IMR-90 (cell line): ENCODE measurements at places on chromosomes 1 and 21.
A peak's percentile ranks its signal among the peaks of the same experiment; 100 is the strongest.

- no peak overlapping the region for H3K27ac ChIP-seq
- H3K27me3 ChIP-seq, result no peaks in the 10 kb centered on the region
- no peaks in the 10 kb centered on the region for H3K36me3 ChIP-seq
- no peak overlapping the region for H3K4me3 ChIP-seq
- H3K4me1 ChIP-seq, result no peaks in the 10 kb centered on the region
These were observed 25.0 kb downstream of the LHX8 start for GRCh38 chr1:75159154-75159553.

DNA sequence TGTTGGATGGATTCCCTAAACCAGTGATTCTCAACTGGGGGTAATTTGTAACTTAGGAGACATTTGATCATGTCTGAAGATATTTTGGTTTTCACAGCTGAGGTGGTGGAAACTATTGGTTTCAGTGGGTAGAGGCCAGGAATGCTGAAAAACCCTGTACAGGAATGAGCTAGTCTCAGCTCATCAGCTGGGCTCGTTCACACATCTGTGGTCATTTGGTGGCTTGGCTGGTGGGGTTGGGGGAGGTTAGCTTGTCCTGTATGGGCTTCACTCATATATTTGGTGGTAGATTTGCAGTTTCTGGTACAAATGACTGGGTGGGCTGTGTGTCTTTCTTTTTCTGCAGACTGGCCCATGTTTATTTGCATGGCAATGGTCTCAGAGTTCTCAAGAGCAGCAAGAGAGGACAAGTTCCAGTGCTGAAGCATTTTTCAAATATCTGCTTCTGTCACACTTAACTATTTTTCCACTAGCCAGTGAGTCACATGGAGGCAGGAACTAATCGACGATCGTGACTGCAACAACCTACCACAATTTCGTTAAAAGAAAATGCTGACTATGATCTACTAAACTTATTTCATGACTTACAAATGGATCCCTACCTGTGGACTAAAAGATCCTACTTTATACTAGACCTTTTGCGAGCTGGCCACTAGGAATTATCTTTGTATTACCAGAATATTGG lies 321.7 kb upstream of the PLXNA2 start:
- H3K27me3 ChIP-seq, result no peaks in the 10 kb centered on the region
- no peaks in the 10 kb centered on the region for H3K4me1 ChIP-seq
- no peak overlapping the region for H3K4me3 ChIP-seq

GRCh38 chr1:236395230-236395946 lies 1.3 kb downstream of the EDARADD start:
- H3K27me3 ChIP-seq, result peaks cover 18% of the 10 kb centered on the region
- peak overlapping the region; percentile 29 for H3K4me3 ChIP-seq
- H3K27ac ChIP-seq, result no peak overlapping the region
- no peaks in the 10 kb centered on the region for H3K36me3 ChIP-seq

- no peaks in the 10 kb centered on the region for H3K4me1 ChIP-seq
These were observed 22.9 kb upstream of the NDC1 start for GRCh38 chr1:53860967-53861411.

DNA sequence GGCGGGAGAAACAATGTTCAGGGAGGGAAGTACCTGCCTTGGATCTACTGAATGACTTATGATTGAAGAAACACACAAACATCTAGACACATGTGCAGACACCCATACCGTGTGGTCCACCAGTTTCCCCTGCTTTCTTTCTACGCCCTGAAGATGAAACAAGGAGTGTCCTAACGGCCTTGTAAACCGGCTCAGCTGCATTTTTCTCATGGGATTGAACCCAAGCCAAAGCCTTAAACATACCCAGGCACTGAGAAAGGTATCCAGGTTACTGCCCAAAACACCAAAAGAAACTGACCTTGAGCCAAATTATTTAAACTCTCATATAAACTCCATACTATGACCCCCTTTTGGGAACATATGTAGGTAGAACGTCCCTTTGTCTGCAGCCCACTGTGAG lies 630.0 kb upstream of the RGS18 start:
- no peaks in the 10 kb centered on the region for H3K4me1 ChIP-seq
- no peak overlapping the region for H3K4me3 ChIP-seq
- H3K27ac ChIP-seq, result no peak overlapping the region
- H3K36me3 ChIP-seq, result no peaks in the 10 kb centered on the region
- no peaks in the 10 kb centered on the region for H3K27me3 ChIP-seq

DNA sequence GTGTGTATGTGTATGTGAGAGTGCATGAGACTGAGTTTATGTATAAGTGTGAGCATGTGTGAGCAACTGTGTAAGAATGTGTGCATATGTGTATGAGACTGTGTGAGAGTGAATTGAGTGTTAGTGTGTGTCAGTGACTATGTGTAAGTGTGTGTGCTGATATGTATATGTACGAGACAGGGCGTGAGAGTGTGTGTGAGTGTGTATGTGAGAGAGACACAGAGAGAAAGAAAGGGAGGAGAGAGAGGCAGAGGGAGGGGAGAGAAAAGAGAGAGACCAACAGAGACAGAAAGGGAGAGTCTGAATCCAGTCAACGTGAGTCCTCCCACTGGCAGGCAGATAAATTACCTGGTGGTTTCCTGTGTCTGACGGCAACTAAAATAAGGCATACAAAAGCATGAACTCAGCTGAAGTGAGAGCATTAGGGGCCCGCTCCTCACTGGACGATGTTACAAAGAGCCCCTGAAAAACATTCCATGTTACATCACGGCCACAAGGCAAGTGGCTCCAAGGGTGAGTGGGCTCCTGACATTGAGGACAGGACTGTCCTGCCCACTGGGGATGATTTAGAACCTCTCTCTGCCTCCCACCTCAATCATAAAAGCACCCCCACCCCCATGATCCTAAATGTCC lies 66.6 kb upstream of the TIAM1 start:
- no peaks in the 10 kb centered on the region for H3K4me1 ChIP-seq
- H3K27ac ChIP-seq, result no peak overlapping the region
- no peaks in the 10 kb centered on the region for H3K36me3 ChIP-seq
- DNase-seq, result no peak

- no peak overlapping the region for H3K4me3 ChIP-seq
- H3K4me1 ChIP-seq, result no peaks in the 10 kb centered on the region
- H3K27me3 ChIP-seq, result no peaks in the 10 kb centered on the region
These were observed 69.6 kb upstream of the CCDC190 start for GRCh38 chr1:162930532-162930931.

DNA sequence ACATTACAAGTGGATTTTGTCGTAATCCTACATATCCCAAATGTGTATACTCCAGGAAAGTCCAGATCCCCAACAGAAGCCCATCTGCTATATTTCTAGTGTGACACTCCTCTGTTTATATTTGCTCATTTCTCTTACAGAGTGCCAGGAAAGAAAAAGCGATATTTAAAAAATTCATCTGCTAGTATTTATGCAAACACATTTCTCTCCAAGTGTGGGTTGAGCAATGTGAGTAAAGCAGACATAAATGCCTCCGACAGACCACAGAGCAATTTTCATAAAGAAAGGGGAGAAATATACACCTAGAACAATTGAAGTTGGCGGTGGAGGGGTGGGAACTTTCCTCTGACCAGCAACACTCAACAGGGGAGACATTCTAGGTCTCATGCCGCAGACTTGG lies 22.2 kb upstream of the RAP1A start:
- peaks cover 16% of the 10 kb centered on the region for H3K4me1 ChIP-seq
- H3K27me3 ChIP-seq, result no peaks in the 10 kb centered on the region
- H3K27ac ChIP-seq, result peak overlapping the region; percentile 82; the same call in 1 of the 2 replicates
- no peaks in the 10 kb centered on the region for H3K36me3 ChIP-seq
- H3K4me3 ChIP-seq, result no peak overlapping the region

- H3K27ac ChIP-seq, result no peak overlapping the region
- no peaks in the 10 kb centered on the region for H3K27me3 ChIP-seq
- peaks cover 6% of the 10 kb centered on the region for H3K4me1 ChIP-seq
- DNase-seq, result peak; percentile 89
- no peaks in the 10 kb centered on the region for H3K36me3 ChIP-seq
- no peak overlapping the region for H3K4me3 ChIP-seq
These were observed 111.7 kb downstream of the DISP1 start for GRCh38 chr1:222926566-222926965.

DNA sequence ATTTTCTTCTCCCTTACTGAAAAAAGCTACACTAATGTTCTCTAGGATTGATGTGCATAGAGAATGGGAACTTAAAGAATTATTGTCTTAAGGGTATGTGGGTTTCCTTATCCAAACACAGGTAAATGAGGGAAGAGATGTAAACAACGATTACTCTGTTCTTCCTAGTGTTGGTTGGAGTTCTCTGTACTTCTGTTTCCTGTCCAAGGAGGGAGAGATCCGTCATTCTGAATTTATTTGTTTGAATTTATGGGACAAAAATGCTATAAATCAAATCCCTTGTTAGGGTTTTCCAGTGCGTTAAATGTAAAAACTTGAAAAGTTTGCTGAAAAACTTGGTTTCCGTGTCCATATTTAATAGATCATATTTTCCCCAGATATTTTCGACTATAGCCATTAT lies 29.6 kb downstream of the LAMC1 start:
- DNase-seq, result no peak
- peaks cover 3% of the 10 kb centered on the region for H3K4me1 ChIP-seq
- H3K27ac ChIP-seq, result no peak overlapping the region
- H3K27me3 ChIP-seq, result no peaks in the 10 kb centered on the region

DNA sequence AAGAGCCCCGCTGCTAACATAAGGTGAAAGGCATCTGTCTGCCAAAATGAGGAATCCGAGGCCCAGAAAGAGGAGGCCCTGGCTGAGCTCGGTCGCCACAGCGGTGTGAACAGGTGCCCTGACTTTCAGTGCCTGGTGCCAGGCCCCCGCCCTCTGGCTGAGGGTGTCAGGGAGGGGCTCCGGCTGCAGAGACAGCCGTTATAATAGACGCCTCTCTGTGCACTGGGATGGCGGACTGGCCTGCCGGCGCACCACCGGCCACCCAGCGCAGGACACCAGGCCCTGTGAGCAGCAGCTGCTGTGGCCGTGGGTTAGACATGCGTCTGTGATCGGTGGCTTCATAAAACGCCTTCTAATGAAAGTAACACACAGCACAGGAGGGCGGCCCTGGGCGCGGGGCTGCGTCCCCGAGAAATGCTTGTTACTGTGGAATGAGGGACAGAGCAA lies 51.4 kb upstream of the ACTRT2 start:
- no peak overlapping the region for H3K27ac ChIP-seq
- no peaks in the 10 kb centered on the region for H3K27me3 ChIP-seq
- H3K36me3 ChIP-seq, result no peaks in the 10 kb centered on the region
- H3K4me3 ChIP-seq, result no peak overlapping the region
- DNase-seq, result no peak

- peaks cover 17% of the 10 kb centered on the region for H3K4me1 ChIP-seq
- peaks cover 5% of the 10 kb centered on the region; the same call in 1 of the 2 replicates for H3K36me3 ChIP-seq
- no peak overlapping the region for H3K4me3 ChIP-seq
These were observed 188.5 kb downstream of the TGFBR3 start for GRCh38 chr1:91697416-91697815.

- no peaks in the 10 kb centered on the region for H3K36me3 ChIP-seq
- H3K27me3 ChIP-seq, result no peaks in the 10 kb centered on the region
- H3K27ac ChIP-seq, result no peak overlapping the region
- DNase-seq, result no peak
- no peak overlapping the region for H3K4me3 ChIP-seq
- peaks cover 2% of the 10 kb centered on the region; the same call in 1 of the 2 replicates for H3K4me1 ChIP-seq
These were observed 22.9 kb upstream of the ZNF678 start for GRCh38 chr1:227540170-227541098.

DNA sequence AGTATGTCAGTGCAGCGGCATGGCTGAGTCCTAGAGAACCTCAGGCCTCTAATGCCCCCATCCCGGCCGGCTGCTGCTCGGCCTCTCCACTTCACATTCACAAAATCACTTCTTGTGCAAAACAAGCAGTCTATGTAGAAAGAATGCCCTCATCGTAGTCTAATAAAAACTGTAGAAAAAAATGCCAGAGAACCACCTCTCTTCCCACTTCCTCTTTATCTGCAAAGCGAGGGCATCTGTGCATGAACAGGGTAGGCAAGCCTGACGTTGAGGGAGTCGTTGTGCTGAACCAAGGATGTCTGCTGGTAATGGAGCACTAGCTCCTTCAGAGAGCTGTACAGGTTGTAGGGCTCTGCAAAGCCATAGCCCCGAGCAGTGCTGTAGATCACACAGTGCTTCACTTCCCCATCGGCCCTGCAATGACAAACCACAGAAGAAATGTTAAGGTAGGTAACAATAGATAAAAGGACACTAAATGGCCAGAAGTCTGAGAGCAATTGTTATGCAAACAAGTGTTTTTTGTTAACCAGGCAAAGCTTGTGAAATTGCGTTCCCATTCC lies 88.9 kb downstream of the PIK3R3 start:
- peaks cover 2% of the 10 kb centered on the region; the same call in 1 of the 2 replicates for H3K36me3 ChIP-seq
- no peak overlapping the region for H3K27ac ChIP-seq
- DNase-seq, result no peak
- peaks cover 6% of the 10 kb centered on the region; the same call in 1 of the 2 replicates for H3K4me1 ChIP-seq
- H3K4me3 ChIP-seq, result no peak overlapping the region

GRCh38 chr1:172585348-172585747 lies 52.4 kb downstream of the SUCO start:
- no peaks in the 10 kb centered on the region; the same call in 1 of the 2 replicates for H3K36me3 ChIP-seq
- H3K27me3 ChIP-seq, result no peaks in the 10 kb centered on the region
- no peak overlapping the region for H3K4me3 ChIP-seq
- DNase-seq, result peak; percentile 46
- H3K27ac ChIP-seq, result no peak overlapping the region

GRCh38 chr21:43598416-43599120 lies 60.7 kb downstream of the HSF2BP start:
- H3K36me3 ChIP-seq, result no peaks in the 10 kb centered on the region
- peak overlapping the region; percentile 59 for H3K27ac ChIP-seq
- no peak overlapping the region for H3K4me3 ChIP-seq
- peak; percentile 87 for DNase-seq
- peaks cover 29% of the 10 kb centered on the region for H3K4me1 ChIP-seq

- H3K27ac ChIP-seq, result no peak overlapping the region
- DNase-seq, result no peak
- no peaks in the 10 kb centered on the region for H3K27me3 ChIP-seq
- H3K4me3 ChIP-seq, result no peak overlapping the region
These were observed 3.1 kb upstream of the DDR2 start for GRCh38 chr1:162629077-162629627.

DNA sequence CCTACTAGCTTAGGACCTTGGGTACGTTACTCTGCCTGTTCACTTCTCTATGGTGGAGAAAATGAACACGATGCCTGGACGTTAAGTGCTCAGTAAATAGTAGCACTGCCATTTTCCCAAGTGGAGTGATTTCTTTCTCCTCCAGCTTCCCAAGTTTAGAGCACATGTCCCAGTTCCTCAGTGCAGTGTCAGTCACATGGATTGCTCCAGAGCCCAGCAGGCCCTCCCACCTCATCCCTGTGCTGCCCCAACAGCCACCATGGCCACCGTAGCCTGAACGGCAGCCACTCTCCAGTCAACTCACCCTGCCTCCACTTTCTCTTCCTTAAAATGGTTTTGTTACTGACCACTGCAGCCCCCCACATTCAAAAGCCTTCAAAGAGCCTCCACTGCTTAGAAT lies 8.5 kb downstream of the STMN1 start:
- H3K4me1 ChIP-seq, result peaks cover 21% of the 10 kb centered on the region
- no peaks in the 10 kb centered on the region for H3K27me3 ChIP-seq
- no peak for DNase-seq
- H3K36me3 ChIP-seq, result peaks cover 38% of the 10 kb centered on the region
- H3K4me3 ChIP-seq, result no peak overlapping the region
- no peak overlapping the region for H3K27ac ChIP-seq

DNA sequence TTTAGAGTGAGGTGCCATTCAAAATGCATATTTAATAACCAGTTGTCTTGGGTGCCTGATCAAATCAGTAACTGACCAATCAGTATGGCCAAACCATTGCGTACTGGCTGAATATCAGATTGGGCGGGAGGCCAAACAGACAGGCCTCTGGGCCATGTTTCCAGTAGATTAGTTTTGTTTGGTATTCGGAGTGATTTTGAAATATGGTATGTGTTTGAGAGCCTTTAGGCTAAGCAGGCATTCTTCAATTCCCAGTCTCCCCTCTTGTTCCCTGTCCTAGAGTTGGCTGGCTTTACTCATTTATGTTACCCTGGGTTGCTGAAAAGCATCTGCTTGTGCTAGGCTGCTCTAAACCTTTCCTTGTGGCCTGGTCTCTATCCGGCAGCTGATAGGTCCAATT lies 80.1 kb downstream of the BACH1 start:
- peak; percentile 56 for DNase-seq
- H3K36me3 ChIP-seq, result no peaks in the 10 kb centered on the region
- H3K27ac ChIP-seq, result peak overlapping the region; percentile 61; the same call in 1 of the 2 replicates
